Hematopoietic multipotent progenitor cell treated with erythropoietin and hydrocortisone succinate and interleukin-3 and kit ligand, for 4 days (in vitro differentiated cells): ENCODE measurements at places on chromosomes 13 and 19.
A peak's percentile ranks its signal among the peaks of the same experiment; 100 is the strongest.

- DNase-seq = no peak
Observed at GRCh38 chr19:50381881-50382729, 2.0 kb upstream of the POLD1 start.

DNA sequence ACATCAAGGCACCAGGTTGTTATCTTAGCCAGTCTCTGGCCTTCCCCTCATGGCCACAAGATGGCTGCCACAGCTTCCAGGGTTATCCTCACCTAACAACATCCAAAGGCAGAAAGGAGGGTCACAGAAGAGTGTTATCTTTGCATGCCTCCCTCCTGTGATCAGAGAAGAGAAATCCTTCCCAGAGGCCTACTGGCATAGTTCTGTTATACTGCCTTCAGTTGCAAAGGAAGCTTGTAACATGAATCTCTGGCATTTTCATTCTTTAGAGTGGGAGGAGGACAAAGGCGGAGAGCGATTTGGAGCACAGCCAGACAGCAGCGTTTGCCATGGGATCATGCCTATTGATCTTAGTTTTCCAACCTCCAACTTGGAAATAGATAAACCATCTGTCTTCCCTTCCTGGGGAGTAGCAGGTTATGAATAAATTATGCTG, 135.7 kb downstream of the DNAJC15 start:
- DNase-seq = no peak

GRCh38 chr13:113649212-113649611, 8.8 kb downstream of the ATP4B start:
- no peak for DNase-seq

GRCh38 chr13:42396901-42397655, 125.1 kb downstream of the AKAP11 start:
- DNase-seq = no peak

- no peak for DNase-seq
Observed at GRCh38 chr13:97881556-97881955, 71.9 kb upstream of the IPO5 start.

GRCh38 chr13:42110410-42111155, 62.1 kb downstream of the DGKH start:
- DNase-seq = peak; percentile 85
